ENCODE measurements at places on chromosomes 7 and 10. TPM values are rescaled to one million over a fixed set of nuclear protein-coding genes. Genes with fewer than 3 reads are reported as not detected.

- DNase-seq: no peak
These were observed 36.9 kb downstream of the ENTPD1 start for GRCh38 chr10:95792874-95793285.

GRCh38 chr7:151286148-151286547, 37.7 kb upstream of the SMARCD3 start:
- no peak for DNase-seq

- no peak for DNase-seq
These were observed 187.8 kb downstream of the ETV1 start for GRCh38 chr7:13801669-13802068.

GRCh38 chr10:110224992-110225391, 17.6 kb downstream of the MXI1 start:
- no peak for DNase-seq

- DNase-seq: no peak
These were observed 23.3 kb downstream of the PLCE1 start for GRCh38 chr10:94016727-94017714.

TMEM178B gene
- total RNA-seq: 0.93 TPM

UBTD1 gene
- 41.0 TPM for total RNA-seq

BICC1 gene
- 10.9 TPM for total RNA-seq
